ENCODE measurements at places on chromosomes 2 and 18. TPM values are rescaled to one million over a fixed set of nuclear protein-coding genes. Genes with fewer than 3 reads are reported as not detected.

The TTN gene
- 291 TPM for polyA plus RNA-seq

The CAPN14 gene
- not detected for polyA plus RNA-seq

The REG3A gene
- not detected for polyA plus RNA-seq

DNA sequence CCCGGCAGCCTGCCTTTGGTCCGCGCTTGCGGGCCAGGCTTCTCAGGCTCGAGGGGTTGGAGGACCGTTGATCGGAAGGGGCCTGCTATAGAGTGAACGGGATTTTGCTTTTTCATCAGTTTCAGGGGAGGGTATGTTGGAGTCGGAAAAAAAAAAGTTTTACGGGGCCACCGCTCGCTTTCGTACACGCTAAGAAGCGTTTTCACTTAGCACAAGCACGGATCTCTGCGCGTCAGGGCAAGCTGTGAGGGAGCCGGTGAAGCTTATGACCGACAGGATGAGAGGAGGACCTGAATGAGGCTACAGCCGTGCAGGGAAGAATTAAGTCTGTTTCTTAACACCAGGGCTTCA is 443 bp downstream of the CPSF3 start:
- DNase-seq, result peak; percentile 33

DNA sequence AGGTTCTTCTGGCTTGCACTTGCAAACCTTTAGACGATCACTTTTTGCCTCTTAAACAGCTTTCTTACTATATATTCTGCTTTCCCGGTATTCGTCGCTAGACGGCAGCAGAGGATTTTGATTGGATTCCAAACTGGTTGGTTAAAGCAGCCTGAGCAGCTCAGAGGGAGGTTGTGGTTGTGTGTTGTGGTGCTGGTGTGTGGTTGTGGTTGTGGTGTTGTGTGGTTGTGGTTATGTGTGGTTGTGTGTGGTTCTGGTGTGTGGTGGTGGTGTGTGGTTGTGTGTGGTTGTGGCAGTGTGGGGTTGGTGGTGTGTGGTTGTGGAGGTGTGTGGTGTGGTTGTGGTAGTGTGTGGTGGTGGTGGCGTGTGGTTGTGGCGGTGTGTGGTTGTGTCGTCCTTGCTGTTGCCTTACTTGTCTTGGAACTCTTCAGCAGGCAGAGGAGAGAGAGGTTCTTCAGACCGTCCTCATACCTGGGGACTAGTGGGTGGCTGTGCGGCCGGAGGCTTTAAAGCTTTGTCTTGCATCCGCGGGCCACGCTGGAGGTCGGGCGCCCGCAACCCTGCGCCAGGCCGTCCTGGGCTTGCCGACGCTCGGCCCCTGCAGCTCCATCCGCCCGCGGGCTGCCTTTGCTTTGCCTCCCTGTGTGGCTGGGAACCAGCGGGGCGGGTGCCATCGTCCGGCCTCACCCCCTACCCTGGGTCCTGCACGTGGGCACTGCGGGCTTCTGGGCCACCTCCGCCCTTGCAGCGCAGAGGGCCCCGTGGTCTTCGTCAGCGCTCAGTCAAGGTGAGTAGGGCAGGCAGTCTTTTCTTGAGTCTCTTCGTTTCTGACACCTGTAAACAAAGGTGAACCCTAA is 190.8 kb downstream of the ARHGAP28 start:
- DNase-seq, result peak; percentile 68

The SULT1C4 gene
- polyA plus RNA-seq, result 17.8 TPM

DNA sequence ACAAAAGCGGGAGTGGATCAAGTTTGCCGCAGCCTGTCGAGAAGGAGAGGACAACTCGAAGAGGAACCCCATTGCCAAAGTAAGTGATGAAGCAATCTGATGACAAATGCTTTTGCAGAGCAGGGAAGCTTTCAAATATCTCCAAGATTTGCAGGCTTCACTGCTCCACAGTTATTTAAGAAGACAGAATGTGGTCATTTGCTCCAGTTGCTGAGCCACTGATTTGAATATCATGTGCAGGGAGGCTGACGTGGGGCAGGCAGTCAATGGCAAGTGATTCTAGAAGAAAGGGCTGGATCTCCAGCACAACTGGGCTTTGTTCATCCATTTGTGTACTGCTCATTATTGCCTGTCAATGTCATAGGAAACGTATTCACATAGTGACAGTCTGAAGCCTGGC is 10.2 kb downstream of the DSG4 start:
- DNase-seq, result no peak

GRCh38 chr2:56656826-56657225 is 473.0 kb downstream of the CCDC85A start:
- no peak for DNase-seq

The RAB17 gene
- 1.0 TPM for polyA plus RNA-seq

GRCh38 chr2:97851172-97851571 is 137.8 kb downstream of the ZAP70 start:
- no peak for DNase-seq

The REG1B gene
- polyA plus RNA-seq, result not detected

The CFAP53 gene
- 0.29 TPM for polyA plus RNA-seq

DNA sequence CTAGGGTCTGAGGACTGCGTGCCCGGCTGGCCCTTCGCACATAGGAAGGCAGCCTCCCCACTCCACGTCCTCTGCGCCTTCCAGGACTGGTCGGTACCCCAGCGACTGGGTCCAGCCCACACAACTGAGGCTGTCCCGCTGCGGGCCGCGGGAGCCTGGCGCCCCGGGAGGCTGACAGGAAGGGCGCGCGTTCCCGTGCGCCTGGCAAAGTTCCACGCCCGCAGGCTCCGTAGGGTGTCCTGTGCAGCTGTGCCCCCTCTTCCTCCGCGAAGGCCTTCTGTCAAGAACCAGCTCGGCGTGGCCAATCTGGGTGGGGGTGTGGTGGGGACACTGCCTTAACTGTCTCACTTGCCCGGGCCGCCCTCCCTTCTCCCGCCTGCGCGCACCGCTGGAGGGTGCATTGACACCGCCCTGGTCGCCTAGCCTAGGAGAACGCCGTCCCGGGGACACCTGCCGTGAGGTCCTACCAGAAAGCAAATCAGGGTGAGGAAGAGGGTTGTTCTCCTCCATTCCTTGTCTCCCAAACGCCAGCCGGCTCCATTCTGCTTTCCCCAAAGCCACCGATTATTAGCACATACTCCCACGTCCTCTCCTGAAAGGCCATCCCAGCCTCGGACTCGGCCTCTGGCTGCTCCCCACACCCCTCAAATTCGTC is 618 bp upstream of the LYPD1 start:
- peak; percentile 23 for DNase-seq

GRCh38 chr2:231987124-231987727 is 25.7 kb downstream of the DIS3L2 start:
- peak; percentile 77 for DNase-seq

The COPS9 gene
- polyA plus RNA-seq, result 99.4 TPM

DNA sequence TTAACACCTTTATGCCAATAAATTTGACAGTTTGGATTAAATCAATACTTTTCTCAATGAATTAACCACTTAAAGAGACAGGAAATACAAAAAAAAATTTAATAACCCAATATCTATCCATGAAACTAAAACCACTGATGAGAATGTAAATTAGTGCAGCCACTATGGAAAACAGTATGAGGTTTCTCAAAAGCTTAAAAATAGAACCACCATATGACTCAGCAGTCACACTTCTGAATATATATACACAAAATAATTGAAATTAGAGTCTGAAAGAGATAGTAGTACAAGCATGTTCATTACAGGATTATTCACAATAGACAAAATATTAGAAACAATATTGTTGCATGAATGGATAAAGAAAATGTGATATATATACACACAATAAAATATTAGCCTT is 382.1 kb upstream of the SETBP1 start:
- no peak for DNase-seq

The GALNT14 gene
- polyA plus RNA-seq, result 2.6 TPM

DNA sequence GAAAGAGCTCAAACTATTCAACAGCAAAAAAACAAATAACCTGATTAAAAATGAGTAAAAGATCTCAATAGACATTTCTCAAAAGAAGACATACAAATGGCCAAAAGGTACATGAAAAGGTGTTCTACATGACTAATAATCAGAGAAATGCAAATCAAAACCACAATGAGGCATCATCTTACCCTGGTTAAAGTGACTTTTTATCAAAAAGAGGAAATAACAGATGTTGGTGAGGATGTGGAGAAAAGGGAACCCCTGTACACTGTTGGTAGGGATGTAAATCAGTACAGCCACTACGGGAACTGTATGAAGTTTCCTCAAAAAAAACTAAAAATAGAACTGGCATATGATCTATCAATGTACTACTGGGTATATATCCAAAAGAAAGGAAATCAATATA is 39.8 kb upstream of the TMEM163 start:
- DNase-seq, result peak; percentile 35

The SCN2A gene
- not detected for polyA plus RNA-seq

The LYPD6 gene
- polyA plus RNA-seq, result 1.4 TPM

- no peak for DNase-seq
Measured at GRCh38 chr2:231769170-231770136, 11.6 kb downstream of the PDE6D start.

DNA sequence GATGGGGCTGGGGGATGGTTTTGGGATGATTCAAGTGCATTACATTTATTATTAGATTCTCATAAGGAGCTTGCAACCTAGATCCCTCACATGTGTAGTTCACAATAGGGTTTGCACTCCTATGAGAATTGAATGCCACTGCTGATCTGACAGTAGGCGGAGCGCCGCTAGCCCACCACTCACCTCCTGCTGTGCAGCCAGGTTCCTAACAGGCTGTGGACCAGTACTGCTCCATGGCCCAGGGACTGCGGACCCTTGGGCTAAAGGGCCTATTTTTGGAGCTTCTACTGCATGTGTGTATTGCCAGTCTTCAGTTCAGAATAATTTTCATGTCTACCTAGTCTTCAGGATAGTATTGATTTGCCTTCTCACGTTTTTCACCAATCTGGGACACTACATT is 165.3 kb upstream of the TWIST2 start:
- no peak for DNase-seq

GRCh38 chr18:76447258-76447890 is 47.7 kb downstream of the ZNF516 start:
- peak; percentile 74 for DNase-seq

GRCh38 chr2:158046121-158046880 is 55.4 kb upstream of the UPP2 start:
- peak; percentile 91 for DNase-seq

DNA sequence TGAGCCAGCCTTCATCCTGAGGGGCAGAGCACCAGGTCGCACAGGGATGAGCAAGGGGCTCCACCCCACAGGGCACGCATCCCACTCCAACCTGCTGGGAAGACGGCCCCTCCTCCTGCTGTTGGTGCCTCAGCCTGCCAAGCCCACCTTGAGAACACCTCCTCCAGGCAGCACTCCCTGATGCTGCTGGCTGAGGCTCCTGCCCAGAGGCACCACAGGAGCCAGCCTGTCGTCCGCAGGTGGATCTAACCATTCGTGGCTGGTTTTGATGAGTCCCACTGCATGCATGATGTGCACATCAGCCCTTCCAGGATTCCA is 58.4 kb downstream of the BIN1 start:
- peak; percentile 12 for DNase-seq

DNA sequence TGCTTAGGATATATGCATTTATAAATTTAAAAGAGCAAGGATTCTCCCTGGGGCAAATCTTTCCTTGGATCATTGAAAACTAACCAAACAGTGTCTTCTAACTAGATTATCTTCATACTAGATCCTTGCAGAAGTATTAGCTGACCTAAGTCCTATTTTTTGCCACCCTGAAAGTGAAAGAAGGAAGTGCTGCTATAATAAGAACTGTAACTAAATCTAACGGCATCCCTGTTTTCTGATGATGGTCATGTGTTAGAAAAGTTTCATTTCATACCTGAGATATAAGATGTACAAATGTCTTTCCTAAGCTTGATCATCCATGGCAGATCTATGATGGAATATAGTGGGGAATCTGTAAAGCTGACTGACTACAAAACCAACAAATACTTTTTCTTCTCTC is 102.7 kb downstream of the MAP2 start:
- DNase-seq, result peak; percentile 61

- DNase-seq, result peak; percentile 99
Measured at GRCh38 chr18:56083097-56083521, 495.1 kb upstream of the TCF4 start.

The CCDC85A gene
- 4.4 TPM for polyA plus RNA-seq

- no peak for DNase-seq
Measured at GRCh38 chr18:57798713-57799373, 4.3 kb downstream of the ATP8B1 start.

DNA sequence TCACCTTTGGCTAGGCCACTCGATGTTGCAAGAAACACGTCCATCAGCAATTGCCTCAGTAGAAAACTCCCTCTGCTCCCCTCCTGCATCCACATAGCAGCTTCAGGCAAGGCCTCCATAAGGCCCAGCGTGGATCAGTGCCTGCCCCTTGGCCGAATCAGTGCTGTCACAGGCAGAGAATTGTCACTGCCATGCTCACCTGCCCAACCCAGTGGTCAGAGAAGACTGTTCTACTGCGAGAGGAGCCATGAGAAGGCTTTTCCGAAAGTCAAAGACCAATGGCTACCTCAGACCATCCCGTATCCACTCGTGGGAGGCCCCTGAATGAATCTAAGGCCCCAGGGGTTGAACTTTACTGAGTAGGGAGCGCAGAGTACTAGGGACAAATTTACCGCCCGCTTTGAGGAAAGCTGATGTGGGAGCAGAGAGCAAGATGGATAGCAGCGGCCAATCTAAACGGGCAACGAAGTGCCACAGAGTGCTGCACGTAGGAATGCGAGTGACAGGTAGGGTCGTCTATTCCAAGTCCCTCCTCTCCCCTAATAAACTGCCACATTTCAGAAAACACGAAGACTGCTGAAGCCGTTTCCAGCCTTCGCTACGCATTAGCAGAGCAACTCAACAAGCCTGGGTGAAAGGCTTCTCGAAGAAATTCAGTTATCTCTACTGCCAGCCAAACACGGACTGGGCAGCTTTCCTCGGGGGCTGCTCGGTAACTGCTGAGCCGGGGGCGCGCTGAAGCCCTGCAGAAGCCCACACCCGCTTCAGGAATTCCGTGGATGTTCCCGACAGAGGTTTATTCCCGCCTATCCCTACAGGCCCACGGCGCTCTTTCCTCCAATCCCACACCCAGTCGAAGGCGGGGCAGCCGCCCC is 968 bp upstream of the RALBP1 start:
- peak; percentile 94 for DNase-seq

DNA sequence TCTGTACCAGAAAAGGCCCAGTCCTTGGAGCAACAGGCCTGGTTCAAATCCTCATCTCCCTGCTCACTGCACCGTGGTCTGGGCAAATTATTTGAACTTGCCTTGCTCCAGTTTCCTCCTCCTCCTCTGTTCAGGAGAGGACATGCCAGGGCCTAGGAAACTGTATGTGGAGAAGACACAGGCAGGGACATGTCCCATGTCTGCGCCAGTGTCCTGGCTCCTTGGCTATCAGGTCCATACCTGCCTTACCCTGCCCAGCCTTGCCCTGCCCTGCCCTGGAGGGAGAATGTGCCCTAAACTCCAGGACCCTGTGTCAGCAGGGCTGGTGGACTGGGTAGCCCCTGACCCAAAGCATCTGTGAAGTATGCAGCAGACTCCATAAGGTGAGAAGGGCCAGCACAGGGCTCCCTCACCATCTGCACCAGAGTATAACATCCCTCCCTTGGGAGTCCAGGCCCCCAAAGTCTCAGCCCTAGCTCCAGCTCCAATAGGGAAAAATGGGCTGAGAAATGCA is 165.3 kb downstream of the GALNT1 start:
- DNase-seq, result no peak

- DNase-seq, result no peak
Measured at GRCh38 chr2:84957771-84958134, 13.2 kb upstream of the KCMF1 start.

GRCh38 chr2:240458044-240458899 is 22.8 kb downstream of the GPC1 start:
- DNase-seq, result no peak

- DNase-seq, result peak; percentile 57
Measured at GRCh38 chr2:62641410-62641843, 64.1 kb upstream of the EHBP1 start.

Data from muscle of leg (tissue), 16 donors.